ENCODE measurements at places on chromosomes 1 and 21. TPM values are rescaled to one million over a fixed set of nuclear protein-coding genes. Genes with fewer than 3 reads are reported as not detected.

The KISS1 gene
- polyA plus RNA-seq = 0.40 TPM

The CELA2B gene
- 0.32 TPM for polyA plus RNA-seq

The TPTE gene
- 0.04 TPM for polyA plus RNA-seq

The SPRR2G gene
- not detected for polyA plus RNA-seq

The S100A1 gene
- polyA plus RNA-seq = 29.8 TPM

The AMY1A gene
- polyA plus RNA-seq = not detected

The TGFBR3 gene
- 124 TPM for polyA plus RNA-seq

The OR2L3 gene
- not detected for polyA plus RNA-seq

The TRIM58 gene
- polyA plus RNA-seq = 1.1 TPM

The LRRC47 gene
- polyA plus RNA-seq = 68.1 TPM

The LHX8 gene
- polyA plus RNA-seq = not detected

The HSPG2 gene
- polyA plus RNA-seq = 188 TPM

The SELL gene
- 3.5 TPM for polyA plus RNA-seq

The RSPO1 gene
- 8.6 TPM for polyA plus RNA-seq

- DNase-seq = no peak
These were observed 1.7 kb downstream of the GPR137B start for GRCh38 chr1:236144033-236144432.

- no peak for DNase-seq
These were observed at the start of gene S100A3 for GRCh38 chr1:153548722-153549688. Gene S100A3 (minus strand): TSS chr1:153549258. CDS start chr1:153548485, 773 bp downstream.

DNA sequence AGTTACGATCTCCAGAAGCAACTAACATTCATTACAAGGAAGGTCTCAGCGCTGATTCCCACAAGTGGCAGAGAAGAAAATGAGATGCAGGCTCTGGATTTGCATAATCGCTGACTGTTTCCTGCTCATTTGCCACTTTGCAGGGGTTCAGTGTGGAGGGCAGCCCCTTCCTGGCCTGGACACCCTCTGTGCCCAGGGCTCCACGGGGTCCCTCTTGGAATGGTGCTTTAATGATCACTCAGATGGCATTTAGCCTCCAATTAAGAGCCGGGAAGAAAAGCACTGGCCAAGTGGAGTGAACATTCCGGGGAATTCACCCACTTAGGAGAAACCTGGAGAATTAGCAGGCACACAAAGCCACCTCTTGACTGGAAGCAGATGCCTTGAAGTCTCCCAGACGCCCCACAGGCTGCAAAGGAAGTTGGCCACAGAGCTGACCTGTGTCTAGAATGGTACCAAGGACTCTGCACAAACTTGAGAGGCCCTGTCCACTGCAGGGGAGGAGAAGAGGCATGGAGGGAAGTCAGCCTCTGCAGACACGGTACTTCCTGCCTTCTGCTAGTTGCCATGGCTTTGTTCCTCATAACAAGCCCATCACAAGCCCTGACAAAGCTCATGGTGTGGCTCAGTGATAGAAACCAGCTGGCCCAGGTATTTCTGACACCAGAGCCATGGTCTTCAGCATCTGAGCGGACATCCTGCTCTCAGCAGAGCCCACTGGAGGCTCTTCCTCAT is 157.2 kb downstream of the KAZN start:
- no peak for DNase-seq

DNA sequence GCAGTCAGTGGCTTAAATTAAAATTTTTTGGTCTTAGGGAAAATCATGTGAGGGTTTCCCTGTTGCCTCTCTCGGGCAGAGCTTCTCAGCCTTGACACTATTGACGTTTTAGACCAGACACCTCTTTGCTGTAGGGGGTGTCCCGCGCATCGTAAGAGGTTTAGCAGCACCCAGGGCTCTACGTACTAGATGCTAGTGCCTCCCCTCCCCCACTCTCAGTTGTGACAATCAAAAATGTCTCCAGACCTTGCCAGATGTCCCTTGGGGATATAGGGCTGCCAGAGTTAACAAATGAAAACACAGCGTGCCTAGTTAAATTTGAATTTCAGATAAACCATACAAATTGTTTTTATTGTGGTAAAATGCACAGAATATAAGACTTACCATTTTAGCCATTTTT is 293.3 kb downstream of the DISC1 start:
- no peak for DNase-seq

DNA sequence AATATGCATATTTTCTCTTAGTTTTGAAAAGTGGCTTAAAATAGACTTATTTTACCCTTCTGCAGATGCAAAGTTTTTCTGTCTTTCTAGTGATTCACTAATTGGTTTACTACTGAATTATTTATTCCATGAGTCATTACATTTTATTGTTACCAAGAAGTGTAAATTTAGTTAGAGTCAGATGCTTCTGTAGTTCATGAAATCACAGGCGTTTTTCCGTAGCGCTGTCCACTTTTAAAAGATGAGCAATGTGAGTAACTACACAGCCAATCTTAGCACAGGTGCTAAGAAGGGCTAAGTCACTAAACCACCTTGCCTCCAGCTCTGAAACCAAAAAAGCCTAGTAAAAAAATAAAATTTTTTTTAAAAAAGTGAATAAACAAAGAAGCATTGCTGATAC is 24.7 kb downstream of the RGS13 start:
- no peak for DNase-seq

- no peak for DNase-seq
These were observed 330.5 kb upstream of the KAZN start for GRCh38 chr1:14267991-14268390.

- no peak for DNase-seq
These were observed 29.3 kb downstream of the XCL2 start for GRCh38 chr1:168514455-168514854.

DNA sequence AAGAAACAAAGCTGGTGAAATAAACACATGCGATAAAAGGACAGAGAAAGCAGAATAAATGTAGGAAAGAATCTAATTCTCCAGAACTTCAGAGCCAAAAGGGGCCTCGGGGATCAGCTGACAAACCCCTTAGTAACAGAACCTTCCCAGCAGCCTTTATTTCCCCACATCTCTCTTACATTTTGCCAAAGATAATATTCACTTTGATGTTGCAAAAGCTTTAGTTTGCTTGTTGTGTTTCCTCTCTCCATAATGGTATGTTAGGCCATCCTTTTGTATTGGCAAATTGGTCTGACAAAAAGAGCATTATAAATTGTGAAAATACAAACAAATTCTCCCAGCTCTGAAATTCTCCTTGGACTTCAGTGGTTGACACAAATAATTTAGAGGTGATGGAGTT is 54.9 kb downstream of the OPTC start:
- no peak for DNase-seq

DNA sequence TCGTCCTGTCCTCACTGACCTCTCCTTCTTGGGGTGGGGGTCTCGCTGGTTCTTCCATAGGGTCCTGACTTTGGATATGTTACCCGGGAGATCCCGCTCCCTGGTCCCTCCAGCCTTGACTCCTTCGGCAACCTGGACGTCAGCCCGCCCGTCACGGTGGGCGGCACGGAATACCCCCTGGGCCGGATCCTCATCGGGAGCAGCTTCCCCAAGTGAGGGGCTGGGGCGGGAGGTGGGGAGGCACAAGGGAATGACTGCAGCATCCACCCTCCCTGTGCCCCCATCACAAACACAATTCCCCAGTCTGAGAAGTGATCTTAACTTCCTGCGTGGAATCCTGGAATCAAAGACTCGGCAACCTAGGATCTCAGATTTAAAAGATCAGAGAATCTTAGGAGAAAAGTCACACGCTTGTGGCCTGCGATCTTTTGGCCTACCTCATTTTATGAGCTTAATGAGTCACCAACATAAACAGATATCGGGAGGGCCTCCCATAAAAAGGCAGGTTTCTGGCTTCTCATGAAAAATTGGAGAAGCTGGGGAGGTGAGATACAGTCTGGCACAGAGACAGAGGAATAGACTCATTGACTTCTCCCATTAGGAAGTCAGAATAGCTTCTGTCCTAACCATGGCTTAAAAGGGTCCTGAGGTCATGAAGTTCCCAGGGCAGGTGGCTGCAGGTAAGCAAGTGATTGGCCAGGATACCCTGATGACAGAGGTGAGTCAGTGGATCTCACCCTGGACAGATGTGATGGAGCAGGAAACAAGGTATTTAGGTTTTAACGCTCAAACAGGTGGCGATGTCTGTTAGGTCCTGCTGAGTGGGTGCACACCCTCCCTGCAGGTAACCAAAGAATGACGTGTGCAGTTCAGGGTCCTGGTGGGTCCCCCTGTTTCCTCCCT is 15.9 kb upstream of the PADI3 start:
- DNase-seq = no peak

DNA sequence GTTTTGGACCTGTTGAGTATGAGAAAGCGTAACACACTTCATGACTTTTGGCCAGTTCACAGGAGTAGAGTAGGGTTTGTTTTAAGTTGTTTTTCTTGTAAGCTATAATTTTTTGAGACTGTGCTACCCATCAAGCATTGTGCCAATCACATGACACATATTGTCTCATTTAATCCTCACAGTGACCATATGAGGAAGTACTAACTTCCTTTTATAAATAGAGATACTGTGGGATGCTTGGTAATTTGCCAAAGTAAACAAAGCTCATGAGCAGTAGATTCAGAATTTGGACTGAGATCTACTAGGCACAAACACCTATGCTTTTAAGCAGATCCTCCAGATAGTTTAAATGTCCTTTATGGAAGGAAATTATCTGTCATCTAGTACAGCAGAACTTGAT is 178.3 kb downstream of the CACNA1E start:
- no peak for DNase-seq

DNA sequence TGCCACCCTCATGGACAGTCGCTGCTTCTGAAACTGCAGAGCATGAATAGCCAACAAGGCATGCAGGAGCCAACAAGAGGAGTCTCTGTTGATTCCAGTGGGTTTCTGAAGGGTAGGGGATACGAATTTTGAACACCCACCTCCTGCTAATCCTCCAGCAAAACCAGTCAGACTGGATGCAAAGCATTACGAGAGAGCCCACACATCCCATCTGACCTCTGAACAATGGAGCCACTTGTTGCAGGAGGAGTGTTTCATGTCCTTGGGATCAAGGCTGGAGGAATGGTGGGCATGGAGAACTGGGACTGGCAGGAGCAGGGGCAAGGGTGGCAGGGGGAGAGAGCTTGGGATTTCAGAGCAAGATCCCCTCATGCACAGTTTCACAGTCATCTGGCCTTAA is 1.6 kb downstream of the VTCN1 start:
- no peak for DNase-seq

GRCh38 chr1:84247425-84248220 is 53.9 kb upstream of the SAMD13 start:
- DNase-seq = no peak

- no peak for DNase-seq
These were observed 44.3 kb upstream of the ADARB1 start for GRCh38 chr21:45029948-45030681.

- DNase-seq = no peak
These were observed 61.4 kb downstream of the SCCPDH start for GRCh38 chr1:246785494-246786111.

DNA sequence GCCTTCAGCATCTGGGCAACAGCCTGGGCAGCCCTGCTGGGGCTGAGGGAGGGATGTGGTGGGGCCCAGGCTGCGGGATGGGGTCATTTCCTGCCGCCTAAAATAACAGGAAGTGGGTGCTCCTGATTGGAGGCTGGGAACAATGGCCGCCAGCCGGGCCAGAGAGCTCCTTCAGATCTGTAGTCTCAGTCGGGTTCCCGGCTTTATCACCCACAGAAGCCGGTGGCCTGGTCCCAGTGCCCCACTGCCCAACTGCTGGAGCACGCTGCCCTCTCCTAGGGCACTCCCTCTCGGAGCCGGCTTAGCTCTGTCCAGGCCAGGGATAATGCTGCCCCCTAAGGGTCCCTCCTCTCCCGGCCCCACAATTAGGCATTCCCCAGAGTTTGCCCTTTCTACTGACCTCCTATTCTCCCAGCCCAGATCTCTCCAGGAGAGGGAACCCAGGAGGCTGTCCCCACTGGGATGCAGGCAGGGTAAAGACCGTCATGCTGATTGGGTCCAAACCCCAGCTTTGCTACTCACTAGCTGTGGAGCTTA is 5.1 kb downstream of the MAP7D1 start:
- no peak for DNase-seq

- no peak for DNase-seq
These were observed 185.8 kb downstream of the CAMTA1 start for GRCh38 chr1:6971048-6971447.

DNA sequence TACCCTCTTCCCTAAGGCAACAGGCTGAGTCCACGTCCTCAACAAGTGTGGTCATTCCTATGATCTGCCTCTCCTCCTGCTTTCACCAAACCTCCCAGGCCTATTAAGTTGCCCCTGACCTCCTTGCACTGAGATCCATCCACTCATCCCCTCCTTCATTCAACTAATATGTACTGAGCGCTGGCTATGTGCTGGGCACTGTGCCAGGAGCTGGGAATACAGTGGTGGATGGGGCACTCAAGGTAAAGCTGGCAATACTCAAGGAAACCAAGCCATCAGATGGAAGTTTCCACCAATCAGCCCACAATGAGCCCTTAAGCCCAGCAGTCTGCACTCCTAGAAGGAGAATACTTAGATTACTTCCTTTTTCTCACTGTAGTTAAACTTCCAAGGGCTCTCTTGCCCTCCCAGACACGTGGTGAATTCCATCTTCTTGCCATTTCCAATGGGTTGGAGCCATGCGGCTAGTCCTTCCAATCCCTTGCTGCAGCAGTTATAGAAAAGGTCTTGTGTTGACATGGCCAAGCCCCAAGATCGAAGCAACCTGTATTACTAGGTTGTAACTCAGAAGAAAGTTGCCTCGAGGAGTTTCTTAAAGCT is 279.9 kb upstream of the RUNX1 start:
- no peak for DNase-seq

GRCh38 chr21:31211836-31212235 is 132.2 kb downstream of the TIAM1 start:
- DNase-seq = no peak

GRCh38 chr1:39170731-39171667 is 33.5 kb upstream of the MACF1 start:
- no peak for DNase-seq

- DNase-seq = no peak
These were observed 47.0 kb downstream of the F5 start for GRCh38 chr1:169538998-169539871.
